ENCODE measurements at places on chromosomes 2 and 18. TPM values are rescaled to one million over a fixed set of nuclear protein-coding genes. Genes with fewer than 3 reads are reported as not detected.

C2orf81 gene
- total RNA-seq, result 8.5 TPM

RSAD2 gene
- total RNA-seq, result 0.21 TPM

OR6B3 gene
- not detected for total RNA-seq

DRC1 gene
- total RNA-seq, result not detected
